ENCODE measurements at places on chromosomes 7 and 10.
A peak's percentile ranks its signal among the peaks of the same experiment; 100 is the strongest.

DNA sequence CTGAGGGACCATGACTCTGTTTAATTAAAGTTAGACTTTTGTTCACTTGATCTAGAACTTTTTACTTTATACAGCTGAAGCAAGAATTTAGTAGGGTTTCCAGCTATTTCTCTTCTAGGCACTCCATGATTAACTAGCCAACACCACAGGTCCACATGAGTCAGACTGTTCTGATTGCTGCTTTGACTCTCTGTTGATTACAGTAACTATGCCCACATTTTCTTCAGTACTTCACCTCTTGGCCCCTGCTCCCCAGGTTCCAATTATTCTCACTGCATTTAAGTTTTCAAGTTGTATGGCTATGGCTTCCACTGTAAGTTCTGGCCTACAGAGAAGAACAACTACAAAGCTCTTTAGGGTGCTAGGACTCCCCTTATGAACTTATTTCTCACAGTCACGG, 737.2 kb upstream of the IGFBP3 start:
- no peak for DNase-seq

DNA sequence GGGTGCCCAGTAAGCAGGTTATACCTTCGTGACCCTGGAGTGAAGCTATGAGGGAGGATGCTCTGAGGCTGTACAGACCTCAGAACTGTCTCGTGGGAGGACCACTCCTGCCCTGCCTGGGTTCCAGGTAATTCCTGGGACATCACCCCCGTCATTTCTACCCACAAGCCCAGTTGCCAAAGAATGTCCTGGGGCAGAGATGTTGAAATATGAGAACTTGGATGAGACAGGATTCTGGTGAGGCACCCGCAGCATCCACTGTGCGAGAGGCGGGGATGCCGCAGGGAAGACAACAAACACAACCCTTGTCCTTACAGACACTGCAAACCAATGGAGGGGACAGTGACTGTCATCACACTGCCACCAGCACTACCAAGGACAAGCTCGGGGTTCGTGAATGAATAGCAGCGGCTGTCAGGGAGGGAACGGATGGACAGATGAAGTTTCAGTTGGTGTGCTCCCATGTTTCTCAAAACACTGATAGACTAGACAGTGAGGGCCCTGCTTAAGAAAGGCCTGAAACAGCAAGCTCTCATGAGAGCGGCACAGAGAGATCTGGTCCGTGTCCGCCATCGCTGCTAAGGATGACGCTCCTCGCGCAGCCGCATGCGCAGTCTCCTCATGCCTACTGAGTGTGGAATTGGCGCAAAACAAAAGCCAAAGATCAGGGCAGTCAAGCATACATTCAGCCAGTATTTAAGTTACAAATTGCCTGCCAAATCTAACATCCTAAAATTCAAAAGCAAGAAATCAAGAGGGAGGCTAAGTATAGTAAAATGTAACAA, 82.0 kb upstream of the RHEB start:
- DNase-seq, result no peak

DNA sequence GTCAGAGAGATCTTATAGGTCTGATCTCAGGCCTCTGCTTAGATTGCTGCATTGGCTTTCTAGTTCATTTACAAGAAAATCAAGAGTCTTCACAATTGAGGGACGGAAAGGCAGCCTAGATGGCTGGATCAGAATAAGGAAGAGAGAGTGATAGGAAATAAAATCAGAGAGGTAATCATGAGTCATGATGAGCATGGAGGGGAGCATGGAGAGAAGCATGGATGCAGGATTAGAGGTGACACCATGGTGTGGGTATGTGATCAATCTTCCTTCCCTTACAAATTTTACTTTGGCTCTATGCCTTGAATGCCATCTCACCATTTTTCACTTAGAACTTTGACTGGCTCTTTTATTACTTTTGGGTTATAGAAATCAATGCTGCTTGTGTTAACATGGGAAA, 1.4 kb downstream of the BCCIP start:
- DNase-seq, result no peak

- DNase-seq, result no peak
These were observed 40.5 kb downstream of the NRBF2 start for GRCh38 chr10:63173468-63174232.

- no peak for DNase-seq
These were observed 78.8 kb upstream of the MDFIC start for GRCh38 chr7:114843102-114843501.

- no peak for DNase-seq
These were observed 51.3 kb downstream of the TCAF1 start for GRCh38 chr7:143850682-143851081.

DNA sequence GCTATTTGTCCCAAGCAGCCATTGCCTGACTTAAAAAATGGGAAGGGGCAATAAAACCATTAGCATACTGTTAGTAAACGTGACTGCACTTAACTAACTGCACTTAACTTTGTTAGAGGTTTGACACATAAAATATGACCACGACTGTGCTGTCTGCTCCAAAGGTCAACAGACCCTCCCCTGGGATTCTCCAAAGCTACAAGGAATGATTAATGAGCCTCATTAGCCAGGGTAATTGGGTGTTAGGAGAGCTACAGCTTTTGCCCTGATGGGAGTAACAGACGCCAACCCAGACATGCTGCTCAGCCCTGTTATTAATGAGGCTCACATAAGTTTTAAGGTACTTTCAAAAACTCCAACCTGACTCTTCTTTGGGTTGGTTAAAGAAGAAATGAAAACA, 129.4 kb upstream of the PLPP4 start:
- DNase-seq, result peak; percentile 1

DNA sequence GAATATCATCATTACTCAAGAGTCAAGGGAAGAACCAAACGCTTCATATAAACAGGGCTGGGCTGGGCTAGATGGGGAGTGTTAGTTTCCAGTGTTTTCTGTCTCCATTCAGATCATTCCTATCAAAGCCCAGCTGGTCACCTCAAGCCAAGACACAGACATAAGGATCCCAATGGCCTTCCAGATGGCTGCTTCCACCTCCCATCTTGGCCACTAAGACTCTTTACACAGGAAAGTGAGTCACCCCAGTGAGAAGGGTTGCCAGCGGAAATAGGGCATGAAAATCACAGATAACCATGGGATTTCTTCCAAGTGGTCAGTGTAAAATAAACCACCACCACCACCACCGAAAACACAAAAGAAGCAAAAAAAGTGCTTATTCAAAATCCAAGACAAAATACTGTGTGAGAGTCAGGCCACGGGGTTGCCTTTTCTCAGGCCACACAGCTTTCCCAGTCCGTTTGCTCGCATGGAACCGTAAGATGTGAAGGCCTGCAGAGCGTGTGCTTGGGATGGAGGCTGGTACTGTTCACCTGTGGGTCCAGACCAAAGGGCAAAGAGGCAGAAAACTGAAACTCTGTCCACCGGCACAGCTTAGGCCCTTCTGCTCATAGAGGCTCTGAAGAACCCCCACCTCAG, 5.6 kb downstream of the PRSS2 start:
- no peak for DNase-seq

GRCh38 chr7:85023066-85023712, 163.7 kb downstream of the SEMA3D start:
- DNase-seq, result peak; percentile 42

GRCh38 chr7:4272141-4272540, 410.0 kb upstream of the FOXK1 start:
- no peak for DNase-seq

GRCh38 chr10:98168766-98169165, 34.3 kb downstream of the R3HCC1L start:
- DNase-seq, result no peak

DNA sequence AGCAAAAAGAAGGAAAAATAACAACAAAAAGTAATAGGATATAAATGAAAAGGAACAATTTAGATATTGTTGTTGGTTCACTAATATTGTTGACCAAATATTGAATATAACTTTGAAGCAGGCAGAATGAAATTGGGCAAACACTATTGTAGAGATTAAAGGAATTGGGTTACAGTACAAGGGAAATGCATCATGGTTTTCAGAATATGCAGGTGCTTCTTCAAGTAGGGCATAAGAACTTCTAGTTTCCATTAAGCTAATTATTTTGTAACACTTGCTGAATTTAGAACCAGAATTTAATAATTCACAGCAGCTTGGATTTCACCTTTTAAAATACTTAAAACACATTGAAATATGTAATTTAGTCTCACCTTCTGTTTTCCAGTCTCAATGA, 36.5 kb downstream of the RPA3 start:
- peak; percentile 62 for DNase-seq

- peak; percentile 95 for DNase-seq
These were observed 1017.6 kb downstream of the TYW1 start for GRCh38 chr7:68014031-68014736.

DNA sequence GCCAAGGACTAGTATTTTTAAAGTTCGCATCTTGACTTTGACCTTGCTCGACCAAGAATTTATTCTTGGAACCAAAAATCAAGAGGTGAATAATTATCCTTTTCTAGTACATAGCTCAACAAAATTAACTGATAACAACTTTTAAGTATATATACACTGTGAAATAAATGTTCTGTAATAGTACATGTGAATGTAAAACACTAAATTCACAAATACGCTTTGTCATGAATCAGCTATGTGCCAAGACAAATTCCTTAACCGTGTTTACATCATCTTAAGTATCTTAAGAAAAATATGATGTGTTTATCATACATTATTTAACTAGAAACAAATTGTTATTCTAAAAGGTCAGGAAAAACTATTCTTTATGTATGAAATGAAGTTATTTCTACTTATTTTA, 83.3 kb downstream of the CUL2 start:
- no peak for DNase-seq

DNA sequence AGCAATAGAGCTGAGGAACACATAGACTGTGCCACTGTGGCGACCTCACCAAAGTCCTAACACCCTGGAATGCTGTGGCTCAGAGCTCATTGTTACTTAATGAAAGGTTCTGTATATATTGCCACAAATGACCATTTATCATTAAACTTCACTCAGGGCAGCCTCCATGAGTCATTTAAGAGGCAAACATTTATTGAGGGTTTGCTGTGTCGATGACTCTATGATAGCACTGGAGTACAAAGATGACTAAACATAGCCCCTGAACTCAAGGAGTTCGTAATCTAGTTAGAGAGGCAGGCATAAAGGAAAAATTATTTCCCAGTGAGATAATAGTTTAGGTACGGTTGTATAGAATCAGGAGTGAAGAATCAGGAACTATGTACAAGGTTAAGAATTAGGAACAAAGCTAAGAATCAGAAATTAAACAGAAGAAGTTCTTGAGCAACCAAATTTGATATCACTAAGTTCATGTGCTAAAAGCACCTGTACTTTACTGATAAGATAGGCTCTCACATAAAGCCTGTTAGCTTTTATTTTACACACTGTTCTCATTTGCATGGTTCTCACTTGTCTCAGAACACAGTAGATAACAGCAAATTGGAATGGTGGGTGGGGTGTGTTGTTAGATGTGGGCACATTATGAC, 7.9 kb downstream of the ENTPD7 start:
- DNase-seq, result no peak

GRCh38 chr10:84261236-84261915, 16.5 kb downstream of the RGR start:
- DNase-seq, result no peak

- no peak for DNase-seq
These were observed 29.6 kb upstream of the ABCB4 start for GRCh38 chr7:87505122-87505521.

DNA sequence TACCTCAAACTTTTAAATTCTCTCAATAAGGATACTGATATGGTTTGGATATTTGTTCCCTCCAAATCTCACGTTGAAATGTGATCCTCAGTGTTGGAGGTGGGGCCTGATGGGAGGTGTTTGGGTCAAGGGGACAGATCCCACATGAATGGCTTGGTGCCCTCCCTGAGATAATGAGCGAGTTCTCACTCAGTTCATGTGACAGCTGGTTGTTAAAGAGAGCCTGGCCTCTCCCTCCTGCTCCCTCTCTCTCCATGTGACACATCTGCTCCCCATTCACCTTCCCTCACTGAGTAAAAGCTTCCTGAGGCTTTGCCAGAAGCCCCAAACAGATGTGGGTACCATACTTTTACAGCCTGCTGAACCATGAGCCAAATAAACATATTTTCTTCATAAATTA, 19.2 kb downstream of the ABCB4 start:
- no peak for DNase-seq

DNA sequence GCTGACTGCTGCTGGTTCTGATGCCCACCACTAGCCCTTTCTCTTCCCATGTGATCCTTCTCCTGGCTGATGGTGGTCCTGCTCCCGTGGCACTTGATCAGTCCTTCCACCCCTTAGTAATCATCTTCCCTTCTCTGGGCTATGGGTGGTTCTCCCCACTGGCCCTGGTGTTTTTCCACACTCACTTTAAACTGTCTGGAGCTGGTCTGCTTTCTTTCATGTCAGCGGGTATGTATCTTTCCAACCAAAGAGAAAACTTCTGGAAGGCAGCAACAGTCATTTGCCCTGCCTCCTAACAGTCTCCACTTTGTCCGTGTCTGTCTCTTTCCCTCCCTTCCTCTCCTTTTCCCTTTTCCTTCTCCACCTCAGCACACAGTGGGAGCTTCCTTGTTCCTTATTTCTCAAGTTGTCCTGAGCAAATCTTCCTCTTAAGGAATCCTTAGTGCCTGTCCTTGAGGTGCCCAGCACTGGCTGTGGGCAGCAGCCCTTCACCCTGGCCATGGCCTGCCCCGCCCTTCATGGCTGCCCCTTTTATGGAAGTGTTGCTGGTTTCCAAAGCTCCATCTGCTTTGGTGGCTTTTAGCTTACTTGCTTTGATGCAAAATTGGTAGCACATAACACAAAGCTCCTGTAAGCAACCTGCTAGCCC, 189.0 kb downstream of the TCF7L2 start:
- no peak for DNase-seq

DNA sequence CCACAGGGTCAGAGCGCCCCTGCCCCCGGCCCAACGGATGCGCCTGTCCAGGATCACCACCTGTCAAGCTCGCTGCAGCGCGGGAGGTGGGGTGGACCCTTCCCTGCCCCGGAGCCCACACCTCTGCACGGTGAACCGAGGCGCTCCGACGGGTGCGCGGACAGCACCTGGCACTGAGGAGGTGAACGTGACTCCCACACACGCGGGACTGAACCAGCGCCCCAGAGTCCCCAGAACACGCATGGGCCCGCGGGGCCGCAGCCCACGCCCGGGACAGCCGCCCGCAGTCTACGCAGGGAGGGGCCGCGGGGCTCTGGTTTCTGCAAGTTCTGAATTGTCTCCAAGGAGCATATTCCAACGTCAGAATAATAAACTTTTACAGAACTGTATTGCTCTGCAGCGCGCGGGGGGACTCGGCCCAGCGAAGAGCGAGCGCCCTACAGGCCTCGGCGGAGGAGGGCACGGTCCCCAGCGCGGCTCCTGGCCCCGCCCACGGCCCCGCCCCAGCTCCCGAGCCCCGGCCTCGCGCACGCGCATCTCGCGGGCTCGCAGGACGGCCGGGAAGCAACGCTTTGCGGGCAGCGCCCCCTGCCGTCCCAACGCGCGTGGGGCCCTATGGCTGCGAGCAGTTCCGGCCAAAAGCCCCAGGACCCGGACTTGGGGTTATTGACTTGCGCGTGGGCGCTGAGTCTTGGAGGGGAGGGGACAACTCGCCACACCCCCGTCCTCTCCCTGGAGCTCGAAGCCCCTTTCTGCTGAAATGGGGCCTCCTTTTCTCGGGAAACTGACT, 29.7 kb downstream of the OAT start:
- peak; percentile 45 for DNase-seq

DNA sequence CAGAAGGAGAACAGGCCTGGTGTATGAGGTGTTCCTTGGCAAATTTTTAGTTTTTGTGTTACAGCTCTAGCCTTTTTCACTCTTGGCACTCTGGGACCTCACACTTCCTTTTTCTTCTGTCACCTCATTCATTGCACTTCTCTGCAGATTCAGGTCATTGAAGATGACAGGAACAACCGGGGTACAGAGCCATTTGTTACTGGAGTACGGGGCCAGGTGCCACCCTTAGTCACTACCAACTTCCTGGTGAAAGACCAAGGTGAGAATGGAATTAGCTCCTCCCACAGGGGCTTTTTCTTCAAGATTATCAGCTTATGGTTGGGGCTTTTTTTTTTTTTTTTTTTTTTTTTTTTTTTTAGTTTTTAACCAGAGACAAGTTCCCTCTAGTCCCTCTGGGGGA, 18.5 kb upstream of the CHCHD1 start:
- no peak for DNase-seq
